ENCODE measurements at places on chromosomes 16 and 17. TPM values are rescaled to one million over a fixed set of nuclear protein-coding genes. Genes with fewer than 3 reads are reported as not detected.

DNA sequence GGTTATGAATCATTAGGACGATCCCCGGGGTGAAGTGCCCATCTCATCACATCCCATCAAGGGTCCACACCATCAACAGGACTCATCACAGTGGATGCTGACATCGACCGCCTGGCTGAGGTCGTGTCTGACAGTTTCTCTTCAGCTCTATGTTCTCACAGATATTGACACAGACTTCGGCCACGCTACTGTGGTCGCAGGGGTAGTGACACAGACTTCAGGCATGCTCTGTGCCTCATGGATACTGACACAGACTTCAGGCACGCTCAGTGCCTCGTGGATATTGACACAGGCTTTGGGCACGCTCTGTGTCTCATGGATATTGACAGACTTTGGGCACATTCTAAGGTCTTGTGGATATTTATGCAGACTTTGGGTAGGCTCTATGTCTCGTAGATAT, 50.1 kb downstream of the KLHDC4 start:
- DNase-seq: no peak

DNA sequence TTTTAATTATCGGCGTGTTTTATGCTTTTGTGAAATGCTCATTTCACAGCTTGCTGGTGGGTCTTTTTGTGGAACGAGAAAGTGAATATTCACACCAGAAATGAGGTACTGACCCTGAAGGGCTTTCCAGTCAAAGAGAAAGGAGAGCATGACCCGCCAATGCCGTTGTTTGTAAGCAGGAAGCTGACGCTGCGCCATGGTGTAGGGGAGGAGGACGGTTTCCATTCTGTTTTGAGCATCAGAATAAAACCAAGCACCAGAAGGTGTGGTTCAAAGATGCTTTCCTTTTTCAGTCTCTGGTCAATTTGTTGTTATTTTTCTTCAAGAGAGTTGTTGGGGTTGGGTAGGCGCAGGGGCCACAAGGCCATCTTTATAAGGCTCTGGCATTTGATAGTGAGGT, 669.3 kb downstream of the WWOX start:
- DNase-seq: peak; percentile 89

DNA sequence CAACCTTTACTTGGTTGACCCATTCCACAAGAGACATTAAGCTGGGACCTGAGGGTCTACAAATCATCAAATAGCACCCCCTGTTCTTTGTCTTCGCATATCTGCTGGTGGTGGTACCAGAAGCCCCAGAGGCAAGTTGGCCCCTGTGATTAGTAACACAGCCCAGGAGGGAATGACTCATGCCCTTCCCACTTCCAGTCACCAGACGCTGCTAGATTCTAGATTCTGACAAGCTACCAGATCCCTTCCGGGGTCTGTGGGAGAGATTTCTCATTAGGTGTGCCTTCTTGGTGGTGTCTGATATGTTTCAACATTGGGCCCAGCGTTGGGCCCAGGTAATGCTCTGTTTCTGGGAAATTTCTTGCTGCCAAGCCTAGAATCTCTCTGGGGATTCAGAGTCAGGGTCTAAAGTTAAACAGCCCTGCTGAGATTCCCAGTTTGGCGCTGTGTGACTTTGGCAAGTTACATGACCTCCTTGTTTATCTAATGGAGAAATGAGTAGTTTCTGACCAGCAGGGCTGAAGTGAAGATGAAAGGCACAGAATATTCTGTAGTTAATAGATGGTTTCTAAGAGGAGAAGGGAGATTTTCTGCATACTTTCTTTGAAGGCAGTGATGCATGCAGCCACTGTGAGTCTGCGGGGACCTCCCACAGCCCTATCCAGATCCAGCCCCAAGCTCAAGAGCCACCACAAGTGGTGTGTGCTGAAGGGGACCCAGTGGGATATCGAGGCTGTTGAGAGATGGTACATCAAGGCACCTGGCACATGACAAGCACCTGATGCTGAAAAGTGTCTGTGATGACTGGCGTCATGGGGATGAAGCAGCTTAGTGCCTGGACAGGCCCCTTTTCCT, 3.9 kb downstream of the TRPV2 start:
- peak; percentile 89 for DNase-seq

DNA sequence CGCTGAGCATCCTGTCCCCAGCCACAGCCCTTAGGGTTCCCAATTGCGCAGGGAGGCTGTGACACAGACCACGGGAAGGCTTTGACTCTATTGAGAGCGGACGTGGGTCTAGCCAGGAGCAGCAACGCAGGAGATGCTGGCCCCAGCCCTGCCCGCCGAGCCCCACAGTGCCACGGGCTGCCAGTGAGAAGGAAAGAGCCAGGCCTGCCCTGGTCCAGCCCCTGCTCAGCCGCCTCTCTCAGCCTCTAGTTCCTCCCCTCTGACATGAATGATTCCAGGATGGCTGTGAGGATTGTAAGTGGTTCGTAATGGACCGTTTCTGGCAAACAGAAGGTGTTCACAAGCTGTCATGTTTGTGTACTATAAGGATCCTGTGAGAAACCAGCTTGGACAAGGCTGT, 2.5 kb downstream of the BHLHA9 start:
- no peak for DNase-seq

- no peak for DNase-seq
Observed at GRCh38 chr17:77825621-77826020, 132.9 kb upstream of the TNRC6C start.

- DNase-seq: no peak
Observed at GRCh38 chr16:58709333-58709732, 24.8 kb upstream of the SLC38A7 start.

GRCh38 chr17:75105126-75106080, 4.4 kb upstream of the ARMC7 start:
- peak; percentile 44 for DNase-seq

VASN gene
- not detected for total RNA-seq

Measured in activated CD4-positive, alpha-beta memory T cell treated with anti-CD3 and anti-CD28 coated beads for 36 hours (primary cell).